ENCODE measurements at places on chromosomes 5 and 9. TPM values are rescaled to one million over a fixed set of nuclear protein-coding genes. Genes with fewer than 3 reads are reported as not detected.

DNA sequence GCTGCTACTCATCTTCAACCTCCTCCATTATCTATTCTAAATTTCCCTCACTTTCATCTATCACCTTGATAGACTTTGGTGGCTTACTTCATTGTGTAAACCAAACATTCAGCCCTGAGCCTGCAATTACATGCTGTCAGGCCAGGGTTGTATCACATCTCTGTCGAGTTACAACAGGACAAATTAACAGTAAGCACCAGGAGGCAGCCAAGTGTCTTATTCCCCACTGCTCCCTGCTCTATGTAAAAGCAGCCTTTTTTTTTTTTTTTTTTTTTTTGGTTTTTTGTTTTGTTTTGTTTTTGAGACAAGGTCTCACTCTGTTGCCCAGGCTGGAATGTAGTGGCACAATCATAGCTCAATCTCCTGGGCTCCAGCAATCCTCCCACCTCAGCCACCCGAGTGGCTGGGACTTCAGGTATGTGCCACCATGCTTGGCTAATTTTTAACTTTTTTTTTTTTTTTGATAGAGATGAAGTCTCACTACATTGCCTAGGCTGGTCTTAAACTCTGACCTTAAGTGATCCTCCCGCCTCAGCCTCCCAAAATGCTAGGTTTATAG lies 15.2 kb upstream of the ZCCHC9 start:
- no peak for DNase-seq

DNA sequence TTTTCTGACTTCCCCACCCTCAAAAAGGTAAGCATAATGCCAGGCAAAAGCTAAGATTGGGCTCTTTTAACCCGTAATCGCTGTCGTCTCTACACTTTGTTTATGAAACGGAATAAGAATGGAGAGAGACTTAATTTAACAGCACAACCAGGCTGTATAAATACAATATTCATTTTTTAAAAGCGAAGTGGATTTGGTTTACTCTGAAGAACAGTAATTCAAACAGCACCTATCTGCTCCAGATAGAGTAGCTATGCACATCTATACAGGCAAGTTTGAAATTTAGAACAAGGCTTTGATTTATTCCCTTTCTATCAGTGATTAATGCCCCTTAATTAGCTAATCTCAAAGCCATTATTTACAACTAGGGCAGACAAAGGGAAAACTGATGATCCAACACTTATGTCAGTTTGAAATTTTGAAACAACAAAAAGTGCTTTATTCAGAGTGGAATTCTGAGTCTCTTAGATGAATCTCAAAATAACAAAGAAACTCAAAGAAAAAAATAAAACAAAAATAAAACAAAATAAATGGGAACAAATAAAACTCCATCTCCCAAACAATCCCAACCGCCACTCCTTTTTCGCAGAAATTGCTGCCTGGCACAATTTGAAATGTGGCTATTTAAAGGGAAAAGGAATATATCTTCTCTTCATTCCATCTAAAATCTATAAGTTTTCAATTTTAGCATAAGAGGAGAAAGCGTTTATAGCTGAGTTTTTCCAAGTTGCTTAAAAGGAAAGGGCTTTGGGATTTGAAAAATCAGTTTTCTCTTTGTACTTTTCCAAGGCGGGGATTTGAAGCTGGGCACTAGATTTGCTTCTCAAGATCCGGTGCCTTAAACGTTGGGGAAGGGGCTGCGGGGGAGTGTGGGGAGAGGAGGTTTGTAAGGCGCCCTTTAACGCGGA lies 298.6 kb downstream of the PARP8 start:
- no peak for DNase-seq

GRCh38 chr5:87898574-87898973 lies 370.1 kb downstream of the TMEM161B start:
- DNase-seq = no peak

DNA sequence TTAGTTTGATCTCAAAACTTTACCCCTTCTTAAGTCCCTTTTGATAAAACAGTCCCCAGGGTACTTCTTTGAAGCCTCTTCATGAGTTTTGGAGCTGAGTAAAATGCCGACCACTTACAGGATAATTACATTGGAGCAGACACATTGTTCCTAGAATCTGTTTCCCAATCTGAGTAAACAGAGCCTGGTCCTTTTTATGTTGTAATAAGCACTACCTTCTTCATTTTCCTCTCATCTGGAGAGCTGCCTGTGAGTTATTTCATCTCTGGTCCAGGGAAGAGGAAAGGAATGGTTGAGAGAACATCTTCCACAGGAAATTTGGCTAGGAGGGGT lies 26.3 kb upstream of the GALNT10 start:
- no peak for DNase-seq

The CNTLN gene
- total RNA-seq = 7.2 TPM

The ZNF454 gene
- not detected for total RNA-seq
